NCI-H774 (cell line): ENCODE measurements at places on chromosomes 1 and 21.

GRCh38 chr1:31006747-31007146, 58.8 kb downstream of the PUM1 start:
- no peak for DNase-seq

DNA sequence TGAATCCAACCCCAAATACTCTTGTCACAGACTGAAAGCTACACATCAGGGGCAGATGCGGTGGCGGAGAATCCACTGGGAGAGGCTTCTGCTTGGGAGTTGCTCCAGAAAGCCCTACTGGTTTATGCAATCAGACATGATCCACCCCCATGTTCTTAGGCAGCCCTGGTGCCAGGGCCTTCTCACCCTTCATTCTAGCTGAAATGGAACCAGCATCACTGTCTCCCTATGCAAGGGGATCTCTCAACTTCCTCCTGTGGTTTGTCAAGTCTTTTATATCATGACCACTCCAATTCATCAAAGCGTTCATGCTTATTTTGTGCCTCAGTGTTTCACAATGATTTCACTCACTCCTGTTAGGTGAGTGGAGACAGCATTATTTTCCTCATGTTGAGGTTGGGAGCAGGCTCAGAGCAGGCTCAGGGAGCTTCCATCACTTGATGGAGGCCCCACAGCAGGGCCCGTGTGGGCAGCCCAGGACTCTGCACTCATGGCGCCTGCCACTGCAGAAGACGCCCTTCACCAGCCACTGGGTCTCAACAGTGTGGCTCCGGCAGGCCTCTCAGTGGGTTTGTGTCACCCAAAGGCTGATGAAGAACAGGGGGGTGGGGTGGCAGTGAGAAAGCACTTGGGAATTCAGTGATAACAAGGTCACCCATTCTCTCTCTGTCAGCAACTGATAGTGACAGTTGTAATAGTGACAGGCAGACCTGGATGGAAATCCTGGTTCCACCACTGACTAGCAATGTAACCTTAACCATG, 67.1 kb downstream of the CD58 start:
- no peak for DNase-seq

DNA sequence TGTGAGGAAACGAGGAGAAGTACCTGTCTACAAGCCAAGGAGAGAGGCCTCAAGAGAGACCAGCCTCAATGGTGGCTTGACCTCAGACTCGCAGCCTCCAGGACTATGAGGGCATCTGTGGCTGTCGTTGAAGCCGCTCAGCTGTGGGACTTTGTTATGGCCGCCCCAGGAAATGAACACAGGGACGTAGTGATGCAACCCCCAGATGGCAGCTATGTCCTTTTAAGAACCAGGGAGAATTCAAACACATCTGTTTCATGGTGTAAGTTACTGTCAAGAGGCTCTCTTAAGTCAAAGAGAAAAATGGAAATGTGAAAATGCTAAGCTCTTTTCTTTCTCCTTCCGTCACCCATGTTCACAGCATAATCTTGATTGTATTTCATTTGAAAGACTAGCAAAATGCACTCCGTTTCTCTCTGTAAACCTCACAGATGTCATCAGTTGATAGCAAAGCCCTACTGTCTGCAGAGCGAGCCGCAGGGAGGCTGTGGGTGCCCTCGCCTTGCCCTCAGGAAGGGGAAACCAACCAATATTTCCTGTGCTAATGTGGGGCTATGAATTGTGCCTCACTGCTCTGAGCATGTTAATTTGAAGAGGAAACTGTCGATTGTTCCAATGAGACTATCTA, 21.3 kb downstream of the UBASH3A start:
- DNase-seq, result no peak

GRCh38 chr1:156727926-156728598, at the start of gene METTL25B:
Gene METTL25B (plus strand): TSS chr1:156728469. CDS start chr1:156729105, 636 bp downstream.
- DNase-seq, result peak; percentile 91

DNA sequence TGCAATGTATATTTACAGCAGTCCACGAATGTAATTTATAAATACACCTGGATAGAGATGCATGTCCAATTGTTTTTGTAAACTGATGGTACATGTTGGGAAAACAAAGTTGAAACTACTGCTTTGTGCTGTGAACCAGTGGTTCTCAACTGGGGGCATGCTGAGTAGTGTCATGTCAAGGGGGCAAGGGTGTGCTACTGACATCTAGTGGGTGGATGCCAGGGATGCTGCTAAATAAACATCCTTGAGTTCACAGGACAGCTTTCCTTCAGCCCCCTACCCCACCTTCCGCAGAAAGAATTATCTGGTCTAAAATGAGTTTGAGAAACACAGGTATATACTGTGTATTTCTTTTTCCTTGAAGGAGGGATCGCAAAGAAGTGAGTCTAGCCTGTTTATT, 95.9 kb downstream of the RASAL2 start:
- DNase-seq, result no peak

- no peak for DNase-seq
Measured at GRCh38 chr1:165306543-165307434, 49.7 kb downstream of the LMX1A start.

DNA sequence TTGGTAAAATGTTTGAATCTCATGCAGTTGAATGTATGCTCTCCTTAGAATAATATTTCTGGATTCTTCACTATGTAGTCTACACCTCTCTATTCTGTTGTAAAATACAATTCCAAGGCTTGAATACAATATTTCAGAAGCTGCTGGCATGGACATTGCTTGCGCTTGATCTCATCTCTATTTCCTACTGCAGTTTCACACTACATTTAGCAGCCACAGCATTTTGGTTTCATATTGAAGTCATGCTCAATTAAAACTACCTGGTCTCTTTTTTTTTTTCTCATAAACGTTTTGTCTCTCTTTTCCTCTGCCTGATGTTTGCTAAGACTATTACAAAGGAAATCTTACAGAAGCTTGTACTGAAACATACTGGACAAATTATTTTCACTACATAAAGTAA, 631.0 kb upstream of the TMPRSS15 start:
- no peak for DNase-seq

DNA sequence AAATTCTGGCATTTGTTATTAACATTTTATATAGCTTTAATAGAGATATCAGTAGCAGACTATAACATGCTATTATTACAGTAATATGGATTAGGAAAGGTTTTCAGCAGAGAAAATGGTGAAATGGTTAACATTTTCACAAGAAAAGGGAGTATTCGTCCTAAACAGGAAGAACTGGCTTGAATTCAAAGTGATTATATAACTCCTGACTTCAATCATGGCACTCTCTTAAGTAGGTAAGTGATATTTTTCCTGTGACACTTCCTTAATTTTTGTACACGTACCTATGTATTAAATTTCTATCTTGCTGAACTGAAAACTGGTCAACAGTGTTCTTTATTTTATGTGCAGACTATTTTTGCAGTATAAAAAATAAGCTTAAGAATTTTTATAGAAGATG, 67.9 kb upstream of the CNN3 start:
- no peak for DNase-seq

- no peak for DNase-seq
Measured at GRCh38 chr1:48499211-48499735, 27.3 kb upstream of the SPATA6 start.

DNA sequence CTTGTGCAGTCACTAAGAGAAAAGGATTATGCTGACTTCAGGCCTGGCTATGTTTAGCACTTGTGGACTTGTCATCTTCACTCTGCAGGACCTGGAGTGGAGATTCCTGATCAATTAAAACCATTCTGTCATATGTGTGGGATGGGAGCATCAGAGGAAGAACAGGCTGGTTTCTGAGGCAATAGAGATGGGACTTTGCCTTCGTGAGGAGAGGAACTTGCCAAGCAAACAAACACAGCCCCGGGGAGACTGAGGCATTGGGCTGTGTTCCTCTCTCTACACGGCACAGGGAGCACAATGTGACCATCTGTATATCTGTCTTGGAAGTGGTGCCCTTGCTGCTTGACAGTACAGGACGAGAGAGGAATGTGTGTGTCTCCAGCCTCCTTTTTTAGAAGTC, 23.1 kb downstream of the VASH2 start:
- DNase-seq, result no peak

- peak; percentile 73 for DNase-seq
Measured at GRCh38 chr1:94927405-94928175, 680 bp upstream of the CNN3 start.

GRCh38 chr21:46489800-46490199, 31.1 kb downstream of the DIP2A start:
- no peak for DNase-seq

- DNase-seq, result no peak
Measured at GRCh38 chr1:109258481-109259466, 9.4 kb downstream of the CELSR2 start.

DNA sequence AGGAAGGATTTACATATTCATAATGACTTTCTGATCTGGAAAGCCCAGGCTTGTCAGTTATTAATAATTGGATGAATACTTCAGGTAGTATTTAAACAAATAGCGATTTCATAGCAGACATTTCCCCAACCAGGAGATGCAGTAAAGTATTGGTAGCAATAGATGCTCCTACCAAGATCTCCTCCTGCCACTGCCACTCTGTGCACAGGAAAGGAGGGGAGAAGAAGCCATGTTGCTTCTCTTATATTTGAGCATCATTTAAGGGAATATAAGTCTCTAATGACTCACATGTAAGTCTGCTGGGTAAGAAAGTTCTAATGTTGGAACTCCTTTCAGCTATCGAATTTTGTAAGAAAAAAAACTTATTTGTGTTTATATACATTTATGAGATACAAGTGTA, 420 bp upstream of the IFI16 start:
- DNase-seq, result no peak

DNA sequence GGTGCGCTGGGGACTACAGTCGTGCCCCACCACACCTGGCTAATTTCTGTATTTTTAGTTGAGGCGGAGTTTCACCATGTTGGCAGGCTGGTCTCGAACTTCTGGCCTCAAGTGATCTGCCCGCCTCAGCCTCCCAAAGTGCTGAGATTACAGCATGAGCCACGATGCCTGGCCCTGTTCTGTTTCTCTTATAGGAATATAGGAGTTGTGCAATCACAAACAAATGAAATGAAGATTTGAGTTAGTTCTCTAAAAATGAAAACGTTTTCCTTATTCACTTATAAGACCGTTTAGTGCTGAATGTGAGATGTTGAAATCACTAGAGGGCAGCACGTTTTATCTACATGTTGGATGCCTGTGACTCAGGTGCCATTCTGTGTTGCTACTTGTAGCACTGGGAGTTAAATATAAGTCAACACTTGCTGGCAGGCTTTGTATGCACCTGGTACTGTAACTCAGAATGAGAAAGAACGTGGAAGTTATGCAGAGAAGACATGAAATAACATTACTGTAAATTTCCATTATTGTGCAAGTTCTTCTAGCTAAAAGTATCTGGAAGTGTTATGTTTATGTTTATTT, 45.8 kb downstream of the MIGA1 start:
- peak; percentile 48 for DNase-seq

DNA sequence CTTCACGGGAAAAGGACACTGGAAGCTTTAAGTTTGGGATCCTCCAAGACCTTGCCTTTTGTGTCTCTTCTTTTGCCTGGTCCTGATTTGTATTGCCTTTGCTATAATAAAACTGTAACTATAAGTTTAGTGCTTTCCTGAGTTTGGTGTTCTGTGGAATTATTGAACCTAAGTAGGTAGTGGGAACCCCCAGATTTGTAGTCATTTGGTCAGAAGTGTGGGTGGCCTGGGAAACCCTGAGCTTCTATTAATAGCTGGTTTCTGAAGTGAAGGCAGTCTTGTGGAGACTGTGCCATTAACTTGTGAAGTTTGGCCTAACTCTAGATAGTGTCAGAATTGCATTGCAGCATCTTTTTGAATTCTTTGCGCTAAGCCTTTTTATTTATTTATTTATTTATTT, 6.8 kb upstream of the MYCL start:
- DNase-seq, result no peak

GRCh38 chr1:221837896-221838295, 96.0 kb upstream of the DUSP10 start:
- DNase-seq, result no peak

DNA sequence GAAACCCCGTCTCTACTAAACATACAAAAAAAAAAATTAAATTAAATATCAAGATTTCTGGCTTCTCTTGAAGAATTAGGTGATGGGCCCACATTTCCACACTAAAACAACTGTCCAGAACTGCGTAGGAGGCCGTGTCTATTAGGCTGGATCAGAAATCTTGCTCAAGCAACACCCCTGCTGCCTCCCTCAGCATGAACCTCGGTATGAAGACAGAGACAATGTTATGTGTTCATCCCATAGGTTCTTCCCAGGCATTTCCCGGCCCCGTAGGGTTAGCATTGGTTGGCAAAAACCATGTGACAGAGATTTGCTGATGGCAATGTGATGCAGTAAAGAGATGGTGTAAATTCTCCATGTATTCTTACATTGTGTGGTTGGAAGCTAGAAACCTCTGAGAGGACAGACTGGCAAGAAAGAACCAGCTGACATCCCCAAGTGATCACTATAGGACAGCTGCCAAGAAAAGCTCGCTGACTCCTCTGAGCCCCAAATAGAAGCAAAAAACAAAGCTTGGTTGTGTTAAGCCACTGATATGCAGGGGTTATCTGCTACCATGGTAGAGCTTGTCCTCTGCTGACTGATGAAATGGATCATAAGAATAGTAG, 34.5 kb downstream of the EBNA1BP2 start:
- no peak for DNase-seq
